Smooth muscle cell of trachea (primary cell): ENCODE measurements at places on chromosomes 2 and 18. TPM values are rescaled to one million over a fixed set of nuclear protein-coding genes. Genes with fewer than 3 reads are reported as not detected.

Gene DCC
- total RNA-seq, result 0.17 and 2.5 TPM in 2 replicates

Gene RAD51AP2
- total RNA-seq, result not detected in 2 replicates

Gene TNFRSF11A
- total RNA-seq, result 0.66 and 0.73 TPM in 2 replicates

Gene CROCC2
- total RNA-seq, result 0.50 and 1.0 TPM in 2 replicates

Gene SERPINB11
- not detected in 2 replicates for total RNA-seq
